ENCODE measurements at places on chromosomes 11 and 22.

GRCh38 chr11:47243454-47243853 lies 5.2 kb downstream of the ACP2 start:
- DNase-seq: no peak

- DNase-seq: no peak
These were observed 81.4 kb downstream of the WNT7B start for GRCh38 chr22:45895436-45896152.

GRCh38 chr11:94141511-94142307 lies 13.1 kb downstream of the PANX1 start:
- DNase-seq: no peak

DNA sequence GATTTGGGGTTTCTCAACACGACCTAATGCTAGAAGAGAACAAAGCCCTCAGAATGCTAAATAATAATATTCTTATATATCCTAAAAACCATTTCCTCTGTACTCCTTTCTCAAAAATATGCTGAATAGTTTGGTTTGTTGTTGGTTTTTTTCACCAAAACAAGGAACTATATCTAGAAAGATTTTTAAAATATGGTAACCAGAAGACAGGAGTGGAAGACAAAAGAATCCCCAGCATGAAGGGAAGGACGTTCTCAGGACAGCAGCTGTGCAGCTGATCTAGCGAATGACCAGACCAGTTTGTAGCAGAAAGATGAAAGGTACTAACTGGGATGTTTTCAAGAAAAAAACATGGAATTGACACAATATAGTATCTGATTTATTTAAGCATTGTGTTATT lies 19.3 kb downstream of the FEZ1 start:
- DNase-seq: no peak

DNA sequence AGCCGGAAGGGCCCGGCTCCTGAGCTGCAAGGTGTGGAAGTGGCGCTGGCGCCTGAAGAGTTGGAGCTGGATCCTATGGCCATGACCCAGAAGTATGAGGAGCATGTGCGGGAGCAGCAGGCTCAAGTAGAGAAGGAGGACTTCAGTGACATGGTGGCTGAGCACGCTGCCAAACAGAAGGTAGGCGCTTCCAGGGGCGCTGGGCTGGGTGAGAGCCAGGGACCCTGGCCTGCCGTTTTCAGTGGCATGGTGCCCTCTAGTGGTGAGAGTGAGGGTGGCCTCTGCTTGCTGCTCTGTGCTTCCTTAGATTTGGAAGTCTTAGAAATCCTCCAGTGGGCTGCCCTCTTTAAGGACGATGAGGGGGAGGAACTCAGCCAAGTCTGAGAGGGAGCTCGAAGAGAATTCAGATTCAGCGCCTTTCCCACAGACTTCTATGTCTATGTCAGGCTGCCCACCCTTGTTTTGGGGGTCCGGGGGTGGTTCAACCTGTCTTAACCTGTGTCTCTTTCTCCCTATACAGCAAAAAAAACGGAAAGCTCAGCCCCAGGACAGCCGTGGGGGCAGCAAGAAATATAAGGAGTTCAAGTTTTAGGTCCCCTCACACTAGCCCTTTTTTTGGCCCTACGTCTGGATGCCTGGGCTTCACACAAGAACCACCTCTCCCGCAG lies 1.8 kb upstream of the PACS1 start:
- DNase-seq: no peak

DNA sequence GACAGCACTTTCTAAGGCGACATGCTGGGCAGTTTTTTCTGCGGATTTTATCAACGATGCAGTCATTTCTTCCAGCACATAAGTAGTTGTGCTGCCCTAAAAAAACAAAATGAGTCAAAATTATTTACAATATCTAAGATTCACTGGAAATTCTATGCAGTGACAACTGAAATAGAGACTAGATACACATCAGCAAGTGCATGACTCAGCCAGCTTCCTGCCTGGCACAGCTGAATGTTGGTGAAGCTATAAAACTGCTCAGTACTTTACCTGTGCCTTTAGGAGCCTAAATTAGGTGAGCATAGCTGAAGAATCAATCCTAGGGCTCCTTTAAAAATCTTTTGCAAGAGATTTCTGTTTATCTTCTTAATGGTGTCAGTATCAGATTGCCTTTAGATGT lies 37.8 kb downstream of the PGR start:
- DNase-seq: no peak
